Osteoblast (primary cell): ENCODE measurements at places on chromosomes 7 and 10. TPM values are rescaled to one million over a fixed set of nuclear protein-coding genes. Genes with fewer than 3 reads are reported as not detected.
A peak's percentile ranks its signal among the peaks of the same experiment; 100 is the strongest.

- no peak for DNase-seq
Observed at GRCh38 chr10:117408436-117409384, 33.5 kb upstream of the PDZD8 start.

DNA sequence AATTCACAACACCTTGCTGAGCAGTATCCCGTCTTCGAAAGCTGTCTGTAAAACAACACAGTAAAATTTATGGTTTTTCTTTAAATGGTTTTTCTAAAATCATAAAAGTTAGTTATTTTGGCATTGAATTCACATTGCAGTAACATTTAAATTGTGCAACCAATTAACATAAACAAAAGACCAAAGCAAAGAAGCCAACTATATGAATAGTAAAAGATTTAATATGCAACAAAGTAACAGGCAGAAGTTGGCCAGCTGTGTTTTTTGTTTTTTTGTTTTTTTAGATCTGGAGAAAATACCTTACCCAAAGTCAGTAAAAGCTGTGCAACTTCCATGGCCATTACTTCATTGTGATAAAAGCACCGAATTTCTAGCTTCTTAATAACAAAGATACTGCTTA is 11.3 kb downstream of the SRI start:
- no peak for DNase-seq

GRCh38 chr7:40850017-40850416 is 715.2 kb downstream of the SUGCT start:
- peak; percentile 76 for DNase-seq

DNA sequence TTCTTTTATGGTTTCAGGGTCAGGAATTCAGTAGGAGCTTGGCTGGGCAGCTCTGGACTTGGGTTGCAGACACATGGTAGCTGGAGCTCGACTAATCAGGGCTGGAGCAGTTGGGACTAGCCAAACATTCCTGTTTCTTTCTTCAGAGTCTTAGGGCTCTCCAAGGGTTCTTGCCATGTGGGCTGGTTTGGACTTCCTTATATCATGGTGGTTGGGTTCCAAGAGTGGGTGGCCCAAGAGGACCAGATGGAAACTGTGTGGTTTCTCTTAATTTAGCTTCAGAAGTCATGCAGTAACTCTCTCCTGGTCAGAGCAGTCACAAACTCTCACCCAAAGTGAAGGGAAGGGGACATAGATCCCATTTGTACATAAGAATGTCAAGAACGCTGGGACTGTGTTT is 270.1 kb upstream of the FZD1 start:
- DNase-seq: no peak

DNA sequence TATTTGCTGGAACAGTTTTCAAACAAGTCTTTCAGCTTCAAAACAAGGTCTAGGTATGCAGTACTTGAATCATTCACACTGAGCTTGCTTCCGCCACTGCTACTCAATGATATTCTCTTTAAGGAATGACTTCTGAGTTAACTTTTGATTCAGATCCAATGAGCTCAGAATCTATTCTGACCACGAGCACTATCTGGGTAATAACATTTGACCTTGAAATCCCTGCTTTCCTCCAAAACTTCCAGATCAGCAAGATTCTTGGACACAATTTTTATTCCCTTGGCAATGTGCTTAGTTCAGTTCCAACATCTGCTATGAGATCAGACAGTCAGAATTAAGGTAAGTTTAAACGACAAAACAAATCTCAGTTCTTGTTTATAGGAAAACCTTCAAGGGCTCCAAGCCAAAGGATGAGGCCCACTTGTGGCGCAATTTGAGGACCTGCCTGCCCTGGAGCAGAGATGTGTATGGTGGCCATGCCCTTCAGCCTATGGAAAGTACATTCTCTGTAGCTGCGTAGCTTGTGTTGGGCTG is 87.2 kb downstream of the RNF216 start:
- DNase-seq: no peak

- peak; percentile 27 for DNase-seq
Observed at GRCh38 chr7:73941836-73942551, 81.0 kb downstream of the TMEM270 start.

- DNase-seq: no peak
Observed at GRCh38 chr10:77959887-77960455, 33.4 kb upstream of the DLG5 start.

GRCh38 chr10:129769381-129770116 is 194.5 kb downstream of the EBF3 start:
- peak; percentile 77 for DNase-seq

GRCh38 chr7:112421666-112422486 is 28.4 kb upstream of the IFRD1 start:
- DNase-seq: no peak

GRCh38 chr10:100019787-100020141 is 10.0 kb upstream of the DNMBP start:
- DNase-seq: peak; percentile 81

DNA sequence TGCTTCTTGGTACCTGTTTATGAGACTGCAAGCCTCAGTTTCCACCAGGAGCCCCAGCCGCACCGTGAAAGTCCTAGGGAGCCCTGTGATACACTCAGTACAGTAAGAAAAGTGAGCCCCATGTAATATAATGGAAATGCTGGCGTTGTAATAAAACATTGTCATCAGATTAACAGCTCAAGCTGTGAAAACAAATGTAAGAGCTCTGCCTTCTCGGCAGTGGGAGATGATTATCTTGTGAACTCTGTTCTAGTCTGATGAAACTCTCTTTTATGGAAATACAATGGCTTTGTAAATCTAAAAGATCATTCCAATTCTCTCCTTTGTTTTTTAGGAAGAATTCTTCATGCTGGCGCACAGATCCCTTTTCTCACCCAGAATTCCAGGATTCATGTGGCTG is 299.9 kb downstream of the ABCA13 start:
- no peak for DNase-seq

GRCh38 chr7:141374425-141374824 is 176.8 kb upstream of the AGK start:
- no peak for DNase-seq

- DNase-seq: no peak
Observed at GRCh38 chr10:73159038-73159648, 8.7 kb downstream of the ECD start.

- no peak for DNase-seq
Observed at GRCh38 chr10:98444314-98445006, 2.3 kb downstream of the HPS1 start.

- DNase-seq: no peak
Observed at GRCh38 chr7:151662251-151662826, 142.6 kb upstream of the RHEB start.

DNA sequence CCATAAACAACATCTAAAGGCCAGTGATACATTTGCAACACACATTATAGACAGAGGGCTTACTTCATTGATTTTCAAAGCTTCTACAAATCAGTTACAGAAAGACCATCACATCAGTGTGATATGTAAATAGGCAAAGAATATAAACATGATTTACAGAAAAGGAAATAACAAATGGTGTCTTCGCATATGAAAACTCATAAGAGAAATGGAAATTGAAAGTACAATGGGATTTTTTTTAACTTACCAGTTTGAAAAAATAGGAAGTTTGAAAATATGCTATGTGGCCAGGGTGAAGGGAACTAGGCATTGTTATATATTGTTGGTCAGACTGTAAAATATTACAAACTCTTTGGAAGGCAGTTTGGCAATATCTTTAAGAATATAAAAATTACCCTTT is 27.3 kb downstream of the SEC23IP start:
- no peak for DNase-seq

GRCh38 chr10:99685597-99685967 is 26.3 kb downstream of the ENTPD7 start:
- DNase-seq: no peak

- DNase-seq: no peak
Observed at GRCh38 chr7:13189668-13190067, 502.2 kb downstream of the ARL4A start.

DNA sequence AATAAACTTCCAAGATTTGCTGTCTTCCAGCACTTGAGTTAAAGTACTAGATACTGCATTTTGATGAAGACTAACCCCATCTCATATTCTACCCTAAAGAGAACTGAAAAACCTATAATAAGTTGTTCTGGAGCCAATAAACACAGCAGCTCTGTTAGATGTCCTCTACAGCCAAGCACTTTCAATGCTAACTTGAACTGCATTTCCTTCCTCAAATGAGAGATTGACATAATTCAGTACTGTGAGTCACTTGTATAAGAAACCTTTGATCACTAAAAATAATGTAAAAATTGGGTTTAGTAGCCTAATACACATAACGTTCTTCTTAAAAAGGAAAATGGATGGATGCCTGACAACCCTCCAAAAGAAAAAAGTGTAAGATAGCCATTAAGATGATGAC is 81.3 kb downstream of the ITGB8 start:
- DNase-seq: no peak

- DNase-seq: no peak
Observed at GRCh38 chr7:51188987-51189386, 127.6 kb downstream of the COBL start.

DNA sequence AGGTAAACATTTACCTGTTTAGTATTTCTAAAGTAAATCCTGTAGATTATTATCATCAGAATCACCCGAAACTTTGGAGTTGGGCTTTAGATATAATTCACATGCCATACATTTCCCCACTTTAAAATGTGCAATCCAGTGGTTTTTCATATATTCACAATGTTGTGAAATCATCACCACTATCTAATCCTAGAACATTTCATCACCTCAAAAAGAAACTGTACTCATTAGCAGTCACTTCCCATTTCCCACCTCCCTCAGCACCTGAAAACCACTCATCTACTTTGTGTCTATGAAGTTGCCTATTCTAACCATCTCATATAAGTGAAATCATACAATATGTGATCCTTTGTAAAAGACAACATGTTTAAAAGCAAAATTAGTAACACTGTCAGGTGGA is 182.6 kb downstream of the FZD1 start:
- DNase-seq: no peak

DNA sequence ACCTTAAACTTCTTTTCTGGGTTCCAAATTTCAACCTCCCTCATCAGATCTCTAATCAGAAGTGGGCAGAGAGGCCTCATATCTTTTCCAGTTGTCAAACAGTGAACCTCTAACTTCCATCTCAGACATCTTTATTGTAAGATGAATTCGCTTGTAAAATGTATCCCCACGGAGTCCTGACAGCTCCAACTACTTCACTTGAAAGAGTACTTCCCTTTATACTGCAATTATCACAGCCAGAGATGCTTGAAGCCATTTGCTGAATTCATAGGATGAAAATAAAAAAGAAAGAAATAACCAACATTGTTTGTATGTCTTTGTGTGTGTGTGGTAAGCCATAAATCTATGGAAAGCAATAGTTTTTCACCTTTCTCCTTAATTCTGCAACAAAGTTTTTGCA is 175.2 kb downstream of the GRM3 start:
- no peak for DNase-seq

DNA sequence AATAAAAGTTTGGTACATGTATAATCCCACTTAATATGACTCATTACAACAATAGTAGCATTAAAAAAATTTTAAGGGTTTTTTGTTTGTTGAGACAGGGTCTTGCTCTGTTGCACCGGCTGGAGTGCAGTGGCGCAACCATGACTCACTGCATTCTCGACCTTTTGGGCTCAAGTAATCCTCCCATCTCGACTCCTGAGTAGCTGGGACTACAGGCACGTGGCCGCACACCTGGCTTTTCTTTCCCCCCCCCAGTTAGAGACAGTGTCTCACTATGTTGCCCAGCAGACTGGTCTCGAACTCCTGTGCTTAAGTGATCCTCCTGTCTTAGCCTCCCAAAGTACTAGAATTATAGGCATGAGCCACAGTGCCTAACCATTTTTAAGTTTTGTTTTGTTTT is 40.7 kb downstream of the KMT2C start:
- no peak for DNase-seq

- no peak for DNase-seq
Observed at GRCh38 chr10:105769248-105770184, 1128.4 kb downstream of the SORCS3 start.

GRCh38 chr7:130995252-130996081 is 261.5 kb upstream of the KLF14 start:
- no peak for DNase-seq

DNA sequence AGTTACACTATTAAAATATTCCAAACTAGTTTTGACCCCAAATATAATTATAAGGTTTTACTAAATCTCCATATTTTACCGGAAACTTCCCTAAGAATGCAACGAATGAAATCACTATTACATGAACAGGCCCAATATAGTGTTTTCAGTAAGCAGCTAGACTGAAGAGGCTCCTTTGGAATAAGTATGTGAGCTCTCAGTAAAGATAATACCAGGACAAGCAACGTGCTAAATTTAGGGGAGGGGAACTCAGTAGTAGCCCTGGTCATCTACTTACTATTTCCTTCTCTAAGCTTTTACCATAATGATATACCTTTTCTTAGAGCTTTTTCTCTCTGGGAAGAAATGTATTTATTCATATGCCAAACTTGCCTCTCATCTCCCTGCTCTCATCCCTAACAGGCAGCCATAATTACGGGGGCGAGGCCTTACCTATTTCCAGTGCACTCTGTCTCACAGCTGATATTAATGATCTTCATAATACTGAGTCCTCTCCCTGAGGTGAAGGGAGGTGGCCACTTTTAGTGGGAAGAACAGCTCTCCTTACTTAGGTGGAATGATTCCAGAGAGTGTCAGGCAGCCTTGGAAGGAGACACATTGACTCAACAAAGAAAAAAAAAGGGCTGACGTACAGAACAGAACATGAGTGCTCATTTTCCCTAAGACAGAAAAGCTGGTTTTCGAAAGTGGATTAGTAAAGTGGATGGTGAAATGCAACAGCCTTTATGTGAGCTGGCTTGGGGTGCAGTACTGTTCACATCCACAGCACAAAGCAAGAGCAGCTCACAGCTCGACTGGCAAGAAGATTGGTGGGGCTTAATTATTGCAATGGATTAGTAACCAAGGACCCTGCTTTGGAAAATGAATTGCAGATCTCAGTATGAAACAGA is 165.4 kb downstream of the GLI3 start:
- peak; percentile 62 for DNase-seq

- DNase-seq: no peak
Observed at GRCh38 chr7:114264023-114264422, 150.6 kb upstream of the FOXP2 start.

LIPM gene
- not detected in 2 replicates for total RNA-seq

NUTM2E gene
- not detected in 2 replicates for total RNA-seq

IFIT3 gene
- total RNA-seq: 33.9 and 43.8 TPM in 2 replicates

GBX1 gene
- not detected in 2 replicates for total RNA-seq

PCDH15 gene
- not detected in 2 replicates for total RNA-seq

CCM2 gene
- 41.8 and 42.3 TPM in 2 replicates for total RNA-seq

RNF32 gene
- under 0.01 and 0.29 TPM in 2 replicates for total RNA-seq

POLR2J2 gene
- total RNA-seq: 2.5 and 8.3 TPM in 2 replicates

ADCYAP1R1 gene
- not detected in 2 replicates for total RNA-seq

RBP3 gene
- total RNA-seq: not detected in 2 replicates

ENTPD1 gene
- 7.6 and 10.6 TPM in 2 replicates for total RNA-seq

COA1 gene
- 34.0 and 39.2 TPM in 2 replicates for total RNA-seq

PON2 gene
- 77.8 and 79.3 TPM in 2 replicates for total RNA-seq

INHBA gene
- total RNA-seq: 97.8 and 107 TPM in 2 replicates

COL28A1 gene
- total RNA-seq: 0.29 and 0.36 TPM in 2 replicates

CAMK2G gene
- 22.4 and 28.3 TPM in 2 replicates for total RNA-seq

ZNF518A gene
- total RNA-seq: 13.4 and 15.6 TPM in 2 replicates
